ENCODE measurements at places on chromosomes 12 and 14.

- no peak for DNase-seq
Measured at GRCh38 chr14:20578784-20579502, 8.9 kb downstream of the RNASE11 start.

- DNase-seq = no peak
Measured at GRCh38 chr12:8513256-8513655, at the start of gene CLEC4D. CLEC4D (plus strand) TSS chr12:8513503; CDS start chr12:8513733, 230 bp downstream.

- no peak for DNase-seq
Measured at GRCh38 chr12:111453071-111453989, 47.6 kb downstream of the SH2B3 start.

- no peak for DNase-seq
Measured at GRCh38 chr12:7951671-7952070, 15.7 kb upstream of the SLC2A3 start.

- DNase-seq = no peak
Measured at GRCh38 chr12:30048371-30048770, 264.6 kb upstream of the TMTC1 start.

DNA sequence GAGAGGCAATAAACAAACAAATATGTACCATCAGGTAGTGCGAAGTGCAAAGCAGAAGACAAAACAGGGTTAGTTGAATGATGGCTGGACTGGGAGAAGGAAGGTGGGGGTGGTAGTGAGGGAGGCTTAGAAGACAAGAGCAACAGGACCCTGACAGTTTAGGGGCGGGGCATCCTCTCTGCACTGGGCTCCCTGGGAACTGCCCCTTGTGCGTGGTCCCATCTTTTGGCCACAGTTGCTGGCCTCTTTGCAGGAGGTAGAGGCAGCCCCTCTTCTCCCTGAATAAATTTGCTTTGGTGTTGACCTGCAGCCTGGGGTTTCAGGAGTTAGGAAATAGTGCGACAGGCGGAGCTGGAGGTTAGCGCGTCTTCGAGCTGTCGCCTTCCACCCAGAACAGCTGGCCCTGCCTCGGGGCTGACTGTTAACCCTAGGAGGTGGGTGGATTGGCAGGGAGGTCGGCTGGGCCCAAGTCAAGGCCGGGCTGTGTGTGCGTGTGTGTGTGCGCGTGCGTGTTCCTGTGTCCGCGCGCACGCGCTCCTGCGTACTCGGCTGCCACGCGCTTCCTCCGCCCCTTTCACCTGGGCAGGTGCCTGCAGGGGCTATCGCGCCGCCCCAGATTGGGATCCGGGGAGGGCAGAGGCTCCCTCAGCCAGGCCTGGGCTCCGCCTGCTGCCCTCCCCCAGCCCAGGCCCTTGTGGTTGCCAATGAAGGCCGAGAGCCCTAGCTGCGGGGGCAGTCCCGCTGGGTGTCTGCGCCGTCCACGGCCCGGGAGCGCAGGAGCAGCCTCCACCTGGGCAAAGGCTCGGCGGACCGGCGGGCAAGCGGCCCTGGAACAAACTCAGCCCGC, 180.8 kb downstream of the ADCK1 start:
- no peak for DNase-seq

- no peak for DNase-seq
Measured at GRCh38 chr12:132089407-132089910, 54.7 kb downstream of the DDX51 start.
